Natural killer cell (primary cell): ENCODE measurements at places on chromosomes 4 and X. TPM values are rescaled to one million over a fixed set of nuclear protein-coding genes. Genes with fewer than 3 reads are reported as not detected.

The MAGEC2 gene
- not detected for total RNA-seq

The TREX2 gene
- 3.4 TPM for total RNA-seq

The MUC7 gene
- not detected for total RNA-seq

The ARAF gene
- total RNA-seq, result 162 TPM

The SPIN4 gene
- 12.9 TPM for total RNA-seq

The SATL1 gene
- not detected for total RNA-seq

The SAGE1 gene
- not detected for total RNA-seq

The VCX gene
- not detected for total RNA-seq

The PRSS48 gene
- total RNA-seq, result not detected

The IQCM gene
- total RNA-seq, result not detected

GRCh38 chr4:20592663-20593062 is 107.6 kb upstream of the PACRGL start:
- no peak for DNase-seq
- no peak overlapping the region for H3K27ac ChIP-seq
- no peaks in the 10 kb centered on the region for H3K27me3 ChIP-seq
- no peaks in the 10 kb centered on the region for H3K4me1 ChIP-seq
- no peak overlapping the region for H3K4me3 ChIP-seq

DNA sequence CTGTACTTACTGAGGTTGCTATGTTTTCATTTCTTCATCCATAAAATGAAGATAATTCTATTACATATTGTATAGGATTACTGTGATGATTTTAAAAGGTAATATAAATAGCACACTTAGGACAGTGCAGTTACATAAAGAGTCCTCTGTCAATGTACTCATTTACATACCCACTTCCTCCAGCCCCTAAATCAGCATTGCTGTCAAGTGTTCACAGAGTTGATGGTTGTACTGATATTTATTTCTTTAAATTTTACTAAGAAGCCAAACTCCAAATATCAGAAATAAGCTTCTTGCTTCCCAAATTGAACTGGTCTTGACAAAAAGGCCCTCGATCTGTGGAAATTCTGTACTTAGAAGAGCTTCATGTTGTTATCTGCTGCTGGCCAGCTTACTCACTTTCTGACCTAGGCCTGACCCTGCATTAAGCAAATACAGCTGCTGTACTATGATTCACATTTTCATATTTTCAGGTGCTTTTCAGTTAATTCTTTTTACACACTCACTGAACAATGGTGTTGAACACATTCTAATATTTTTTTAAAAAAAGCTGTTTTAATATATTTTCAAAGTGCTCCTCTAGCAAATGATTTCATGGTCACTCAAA is 259.6 kb downstream of the UNC5C start:
- peaks cover 5% of the 10 kb centered on the region for H3K4me1 ChIP-seq
- no peak for DNase-seq
- no peaks in the 10 kb centered on the region for H3K36me3 ChIP-seq
- H3K27ac ChIP-seq, result no peak overlapping the region
- H3K27me3 ChIP-seq, result no peaks in the 10 kb centered on the region

DNA sequence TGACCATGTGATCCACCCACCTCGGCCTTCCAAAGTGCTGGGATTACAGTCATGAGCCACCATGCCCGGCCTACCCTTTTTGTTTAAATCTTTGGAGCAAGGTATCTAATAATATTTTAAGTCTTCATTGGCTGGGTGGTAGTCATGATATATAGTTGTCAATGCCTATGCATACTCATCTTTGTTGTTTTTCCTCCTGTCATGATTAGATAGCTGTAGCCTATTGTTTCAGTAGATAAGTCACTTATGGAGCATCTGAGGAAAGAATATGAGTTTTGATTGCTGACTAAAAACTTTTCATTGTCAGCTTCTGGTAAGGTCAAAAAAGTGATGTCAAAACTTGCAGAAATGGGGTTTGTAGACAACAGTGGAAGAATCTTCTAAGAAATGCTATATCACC is 119.8 kb downstream of the KDM6A start:
- H3K36me3 ChIP-seq, result no peaks in the 10 kb centered on the region
- no peak overlapping the region for H3K27ac ChIP-seq
- peaks cover 16% of the 10 kb centered on the region for H3K4me1 ChIP-seq
- H3K4me3 ChIP-seq, result no peak overlapping the region

GRCh38 chrX:119189595-119189994 is 46.5 kb upstream of the PGRMC1 start:
- H3K27me3 ChIP-seq, result no peaks in the 10 kb centered on the region
- no peaks in the 10 kb centered on the region for H3K36me3 ChIP-seq
- H3K4me1 ChIP-seq, result no peaks in the 10 kb centered on the region

DNA sequence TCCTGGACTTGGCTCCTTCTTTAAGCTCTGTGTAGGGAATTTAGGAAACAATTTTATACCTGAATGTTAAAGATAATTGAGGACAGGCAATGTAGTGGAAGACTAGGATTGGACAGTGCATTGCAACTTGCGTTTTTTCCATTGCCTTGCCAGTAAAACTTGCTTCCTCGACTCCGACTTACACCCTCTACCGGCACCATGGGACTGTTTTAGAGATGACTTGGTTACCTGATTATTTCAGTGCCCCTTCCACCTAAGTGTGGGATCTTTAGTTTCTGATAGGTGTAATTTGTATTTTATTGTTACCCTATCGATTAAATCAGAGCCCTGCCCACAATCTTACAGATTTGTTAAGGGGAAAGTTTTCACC is 1.2 kb downstream of the PRPS1 start:
- DNase-seq, result no peak
- H3K36me3 ChIP-seq, result no peaks in the 10 kb centered on the region
- no peak overlapping the region for H3K27ac ChIP-seq
- H3K4me3 ChIP-seq, result peak overlapping the region; percentile 85
- no peaks in the 10 kb centered on the region for H3K27me3 ChIP-seq

DNA sequence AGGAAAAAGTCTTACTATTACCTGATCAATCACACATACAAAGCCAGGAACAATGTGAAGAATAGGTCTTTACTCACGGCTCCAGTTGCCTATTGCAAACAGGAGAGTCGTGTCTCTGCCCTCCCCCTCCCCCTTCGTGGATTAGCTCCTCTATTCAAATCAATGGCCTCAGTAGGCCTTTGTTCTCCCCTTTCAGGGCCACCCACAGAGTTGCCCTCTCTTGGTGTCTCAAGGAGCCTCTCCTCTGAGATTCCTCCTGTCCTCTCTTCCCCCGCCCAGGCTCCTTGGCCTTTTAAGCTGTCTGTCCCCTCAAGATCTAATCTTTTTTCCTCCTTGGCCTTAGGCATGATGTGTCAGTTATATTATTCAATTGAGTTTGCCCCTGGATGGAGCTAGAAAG is 107.2 kb upstream of the NALF2 start:
- no peaks in the 10 kb centered on the region for H3K4me1 ChIP-seq
- H3K27me3 ChIP-seq, result no peaks in the 10 kb centered on the region
- no peak overlapping the region for H3K27ac ChIP-seq
- DNase-seq, result no peak
- no peaks in the 10 kb centered on the region for H3K36me3 ChIP-seq
- no peak overlapping the region for H3K4me3 ChIP-seq

- H3K27ac ChIP-seq, result no peak overlapping the region
- no peaks in the 10 kb centered on the region for H3K4me1 ChIP-seq
- H3K27me3 ChIP-seq, result peaks cover 6% of the 10 kb centered on the region
- no peak overlapping the region for H3K4me3 ChIP-seq
These were observed 18.9 kb downstream of the PRDM8 start for GRCh38 chr4:80216100-80216761.

GRCh38 chr4:146186596-146186995 is 11.1 kb downstream of the LSM6 start:
- H3K4me1 ChIP-seq, result no peaks in the 10 kb centered on the region
- no peaks in the 10 kb centered on the region for H3K27me3 ChIP-seq
- DNase-seq, result no peak
- peaks cover 73% of the 10 kb centered on the region for H3K36me3 ChIP-seq
- H3K4me3 ChIP-seq, result no peak overlapping the region

DNA sequence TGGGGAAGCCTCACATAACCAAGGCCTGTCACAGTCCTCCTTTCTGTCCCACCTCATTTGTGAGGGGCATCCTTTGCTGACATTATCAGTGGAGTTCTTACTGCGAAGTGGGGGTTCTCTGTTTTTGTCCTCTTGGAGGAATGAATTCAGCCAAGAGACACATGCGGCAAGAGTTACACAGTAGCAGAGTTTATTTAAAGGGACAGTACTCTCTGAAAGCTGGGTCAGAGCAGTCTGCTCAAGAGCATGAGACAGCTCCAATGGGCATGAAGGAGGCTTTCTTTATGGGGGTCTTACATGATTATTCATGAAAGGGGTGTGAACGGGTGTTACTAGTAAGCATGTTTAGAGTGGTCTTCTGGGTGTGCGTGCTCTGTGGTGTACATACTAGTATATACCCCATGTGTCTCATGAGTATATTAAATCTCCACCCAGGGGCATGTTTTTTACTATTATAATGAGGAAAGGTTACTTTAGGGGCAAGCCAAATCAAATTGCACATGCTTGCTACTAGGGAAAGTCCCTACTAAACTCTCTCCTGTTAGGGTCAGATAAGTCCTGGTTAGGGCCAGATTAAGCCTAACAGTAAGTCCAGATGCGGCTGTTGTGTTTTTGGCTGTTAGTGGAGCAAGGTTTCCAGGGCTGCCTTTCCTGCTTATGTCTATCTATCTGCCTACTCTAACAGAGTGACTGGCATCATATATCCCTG is 19.8 kb upstream of the LGI2 start:
- no peaks in the 10 kb centered on the region for H3K4me1 ChIP-seq
- no peak for DNase-seq
- no peaks in the 10 kb centered on the region for H3K36me3 ChIP-seq
- no peak overlapping the region for H3K27ac ChIP-seq
- no peak overlapping the region for H3K4me3 ChIP-seq

GRCh38 chr4:127210893-127211649 is 421.7 kb upstream of the INTU start:
- no peaks in the 10 kb centered on the region for H3K27me3 ChIP-seq
- no peak for DNase-seq
- no peaks in the 10 kb centered on the region for H3K36me3 ChIP-seq
- H3K4me3 ChIP-seq, result no peak overlapping the region
- no peak overlapping the region for H3K27ac ChIP-seq
- no peaks in the 10 kb centered on the region for H3K4me1 ChIP-seq

GRCh38 chrX:69060631-69061408 is 104.4 kb downstream of the PJA1 start:
- no peaks in the 10 kb centered on the region for H3K36me3 ChIP-seq
- no peak overlapping the region for H3K27ac ChIP-seq
- H3K4me3 ChIP-seq, result no peak overlapping the region
- H3K27me3 ChIP-seq, result no peaks in the 10 kb centered on the region

DNA sequence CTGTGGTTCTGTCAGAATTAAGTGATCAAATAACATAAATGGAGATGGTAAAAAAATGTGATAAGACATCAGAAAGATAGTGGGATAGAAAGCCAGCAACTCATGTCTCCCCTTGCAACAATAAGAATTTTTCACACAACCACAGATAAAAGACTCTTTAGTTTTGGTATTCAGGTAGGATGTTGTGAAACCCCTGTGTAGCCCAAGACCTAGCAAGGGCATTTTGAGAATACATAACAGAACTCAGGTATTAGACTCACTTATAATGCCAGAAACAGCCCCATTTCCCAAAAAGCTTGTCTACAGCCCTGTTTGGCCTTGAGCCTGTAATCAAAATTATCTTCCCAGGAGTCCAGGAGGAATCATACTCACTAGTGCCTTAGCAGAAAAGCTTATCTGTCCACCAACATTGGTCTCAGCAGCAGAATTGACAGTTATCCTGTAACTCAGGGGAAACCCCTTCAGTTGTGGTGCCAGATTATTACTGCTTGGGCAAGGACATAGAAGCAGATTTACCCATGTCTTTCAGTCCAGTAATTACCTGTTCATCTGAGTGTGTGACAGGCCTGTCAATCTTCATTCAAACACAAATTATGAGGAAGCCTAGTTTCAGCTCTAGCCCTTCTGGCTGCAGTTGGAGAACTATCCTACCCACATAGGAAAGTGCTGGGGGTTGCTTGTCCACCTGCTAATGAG is 41.0 kb upstream of the UGT2B17 start:
- no peaks in the 10 kb centered on the region for H3K27me3 ChIP-seq
- DNase-seq, result no peak
- no peak overlapping the region for H3K4me3 ChIP-seq
- no peaks in the 10 kb centered on the region for H3K36me3 ChIP-seq
- H3K27ac ChIP-seq, result no peak overlapping the region
- no peaks in the 10 kb centered on the region for H3K4me1 ChIP-seq

GRCh38 chr4:79854856-79855502 is 218.1 kb downstream of the ANTXR2 start:
- H3K4me1 ChIP-seq, result no peaks in the 10 kb centered on the region
- no peaks in the 10 kb centered on the region for H3K27me3 ChIP-seq
- no peak overlapping the region for H3K27ac ChIP-seq
- DNase-seq, result no peak

DNA sequence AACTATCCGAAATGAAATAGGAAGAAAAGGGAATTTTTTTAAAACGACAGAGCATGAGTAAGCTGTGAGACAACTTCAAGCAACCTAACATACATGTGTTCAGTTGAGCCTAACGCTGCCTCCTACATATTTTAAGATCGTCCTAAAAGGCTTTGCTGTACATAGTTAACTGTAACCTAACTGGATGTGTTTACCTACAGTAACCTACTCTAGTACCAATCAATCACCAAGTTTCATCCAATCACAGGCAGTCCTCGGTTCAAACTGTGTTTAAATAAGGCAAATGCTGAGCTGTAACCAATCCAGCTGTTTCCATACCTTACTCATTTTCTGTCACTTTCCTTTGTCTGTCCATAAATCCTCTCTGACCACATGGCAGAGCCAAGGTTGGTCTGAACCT is 17.1 kb downstream of the RCHY1 start:
- peaks cover 54% of the 10 kb centered on the region for H3K36me3 ChIP-seq
- H3K4me3 ChIP-seq, result no peak overlapping the region
- no peaks in the 10 kb centered on the region for H3K27me3 ChIP-seq
- no peaks in the 10 kb centered on the region for H3K4me1 ChIP-seq
- no peak for DNase-seq
- no peak overlapping the region for H3K27ac ChIP-seq

DNA sequence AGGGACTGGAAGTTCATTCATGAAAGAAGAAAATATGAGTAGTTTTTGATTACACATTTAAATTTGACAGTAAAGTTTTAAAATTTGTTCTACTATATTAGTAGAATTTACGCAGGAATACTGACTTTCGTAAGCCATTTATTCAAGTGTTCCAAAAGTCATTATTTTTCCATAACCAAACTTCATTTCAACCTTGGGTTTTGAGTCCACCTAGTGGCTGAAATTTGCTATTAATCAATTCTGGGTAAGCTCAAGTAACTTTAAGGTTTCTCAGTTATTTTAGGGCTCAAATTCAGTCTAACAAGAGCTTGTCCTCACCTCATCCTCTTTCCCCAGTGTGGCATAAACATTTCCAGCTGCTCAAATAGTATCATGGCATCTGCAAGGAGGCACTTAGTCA is 175.4 kb downstream of the SH3BGRL start:
- H3K36me3 ChIP-seq, result no peaks in the 10 kb centered on the region
- H3K27me3 ChIP-seq, result no peaks in the 10 kb centered on the region
- no peak for DNase-seq
- no peaks in the 10 kb centered on the region for H3K4me1 ChIP-seq

GRCh38 chr4:81446634-81447033 is 25.1 kb downstream of the RASGEF1B start:
- DNase-seq, result no peak
- H3K27me3 ChIP-seq, result no peaks in the 10 kb centered on the region
- no peak overlapping the region for H3K27ac ChIP-seq
- H3K4me3 ChIP-seq, result no peak overlapping the region
- peaks cover 72% of the 10 kb centered on the region for H3K36me3 ChIP-seq

- H3K36me3 ChIP-seq, result peaks cover 5% of the 10 kb centered on the region
- H3K4me1 ChIP-seq, result peaks cover 9% of the 10 kb centered on the region
- peak; percentile 12 for DNase-seq
- no peaks in the 10 kb centered on the region for H3K27me3 ChIP-seq
- no peak overlapping the region for H3K27ac ChIP-seq
These were observed 36.5 kb downstream of the TBL1X start for GRCh38 chrX:9501362-9501761.

GRCh38 chr4:121185960-121186359 is 21.8 kb upstream of the TNIP3 start:
- H3K4me3 ChIP-seq, result no peak overlapping the region
- no peaks in the 10 kb centered on the region for H3K27me3 ChIP-seq
- DNase-seq, result no peak
